ENCODE measurements at places on chromosomes 5 and 9.
A peak's percentile ranks its signal among the peaks of the same experiment; 100 is the strongest.

GRCh38 chr5:41637869-41638268 is 127.5 kb upstream of the PLCXD3 start:
- DNase-seq, result peak; percentile 16

GRCh38 chr5:105639068-105639467 is 2031.7 kb downstream of the EFNA5 start:
- no peak for DNase-seq

GRCh38 chr5:89315286-89316100 is 432.5 kb upstream of the MEF2C start:
- no peak for DNase-seq

DNA sequence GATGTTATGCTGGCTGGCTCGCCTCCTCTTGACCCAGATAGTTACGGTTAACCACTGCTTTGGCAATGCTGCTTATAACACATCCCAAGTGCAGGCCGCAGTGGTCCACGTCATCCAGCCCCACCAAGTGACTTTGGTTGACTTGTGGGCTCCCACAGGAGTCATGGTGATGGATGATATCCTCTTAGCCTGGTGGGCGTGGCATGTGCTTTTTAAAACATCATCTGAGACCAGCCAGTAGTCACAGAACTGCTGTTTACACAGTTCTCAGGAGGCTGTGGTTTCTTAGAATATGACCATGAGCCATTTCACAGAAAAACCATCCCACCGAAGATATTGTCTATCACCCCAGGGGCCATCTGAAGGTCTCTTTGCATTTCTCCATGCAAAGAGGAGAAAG is 216.9 kb downstream of the SH3GL2 start:
- no peak for DNase-seq

GRCh38 chr9:98195671-98196070 is 3.2 kb upstream of the CORO2A start:
- no peak for DNase-seq

GRCh38 chr9:102113191-102113590 is 374.7 kb upstream of the GRIN3A start:
- no peak for DNase-seq

DNA sequence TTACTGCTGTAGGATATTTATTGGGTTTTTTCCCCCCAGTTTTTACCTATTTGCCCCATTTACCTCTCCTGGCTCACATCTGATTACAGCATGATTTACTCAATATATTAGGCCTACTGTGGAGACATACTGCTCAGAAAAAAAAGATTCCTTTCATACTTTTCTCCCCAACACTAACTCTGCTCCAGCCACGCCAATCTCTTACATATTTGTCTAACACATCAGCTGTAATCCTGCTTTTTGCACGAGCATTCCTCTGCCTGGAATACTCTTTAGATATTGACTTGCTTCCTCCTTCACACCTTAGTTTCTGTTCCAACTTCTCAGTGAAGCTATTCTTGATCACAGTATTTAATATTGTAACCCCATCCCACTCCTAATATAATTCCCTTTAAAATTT is 158.1 kb upstream of the VCAN start:
- peak; percentile 64 for DNase-seq

DNA sequence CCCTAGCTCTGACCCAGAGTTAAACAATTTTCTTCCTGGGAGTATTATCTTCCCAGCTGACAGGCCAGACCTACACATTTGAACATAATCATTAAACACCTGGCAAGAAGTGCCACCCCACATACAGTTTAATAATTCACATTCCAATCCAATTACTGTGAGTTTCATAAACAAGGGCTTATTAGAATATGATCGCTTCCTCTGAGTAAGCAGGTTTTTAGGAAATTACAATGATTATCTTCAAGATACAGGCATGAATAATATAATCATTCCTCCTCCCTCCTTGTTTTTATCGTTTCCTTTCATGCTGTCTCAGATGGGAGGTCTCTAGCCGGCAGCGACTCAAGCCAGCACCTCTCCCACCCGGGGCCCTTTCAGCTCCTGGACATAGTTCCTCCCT is 15.8 kb upstream of the KIF4B start:
- no peak for DNase-seq

GRCh38 chr5:54214722-54215121 is 95.7 kb downstream of the ARL15 start:
- no peak for DNase-seq

DNA sequence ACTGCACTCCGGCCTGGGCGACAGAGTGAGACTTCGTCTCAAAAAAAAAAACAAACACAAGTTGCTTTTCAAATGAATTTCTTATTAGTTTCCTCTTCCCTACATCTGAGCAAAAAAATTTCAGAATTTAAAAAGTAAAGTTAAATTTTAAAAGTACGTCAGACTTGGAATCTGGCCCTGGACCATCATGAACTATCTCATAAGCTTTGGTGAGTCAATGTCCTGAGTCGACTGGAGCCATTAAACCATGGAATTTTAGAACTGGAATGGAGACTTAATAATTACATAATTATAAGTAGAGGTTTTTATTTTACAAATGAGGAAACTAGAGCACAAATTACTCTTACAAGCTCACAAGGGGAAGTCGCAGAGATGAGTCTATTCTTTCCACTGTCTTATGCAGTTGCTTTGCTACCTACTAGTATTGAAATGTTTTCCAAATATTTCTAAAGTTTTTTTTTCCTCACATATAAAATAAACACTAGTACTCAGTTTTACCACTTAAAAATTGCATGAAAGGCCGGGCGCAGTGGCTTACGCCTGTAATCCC is 98.0 kb upstream of the ZNF608 start:
- DNase-seq, result no peak

Data from adipocyte (in vitro differentiated cells).